ENCODE measurements at places on chromosomes 7 and 10.

GRCh38 chr10:129184196-129184595, 282.8 kb upstream of the MGMT start:
- DNase-seq, result no peak

DNA sequence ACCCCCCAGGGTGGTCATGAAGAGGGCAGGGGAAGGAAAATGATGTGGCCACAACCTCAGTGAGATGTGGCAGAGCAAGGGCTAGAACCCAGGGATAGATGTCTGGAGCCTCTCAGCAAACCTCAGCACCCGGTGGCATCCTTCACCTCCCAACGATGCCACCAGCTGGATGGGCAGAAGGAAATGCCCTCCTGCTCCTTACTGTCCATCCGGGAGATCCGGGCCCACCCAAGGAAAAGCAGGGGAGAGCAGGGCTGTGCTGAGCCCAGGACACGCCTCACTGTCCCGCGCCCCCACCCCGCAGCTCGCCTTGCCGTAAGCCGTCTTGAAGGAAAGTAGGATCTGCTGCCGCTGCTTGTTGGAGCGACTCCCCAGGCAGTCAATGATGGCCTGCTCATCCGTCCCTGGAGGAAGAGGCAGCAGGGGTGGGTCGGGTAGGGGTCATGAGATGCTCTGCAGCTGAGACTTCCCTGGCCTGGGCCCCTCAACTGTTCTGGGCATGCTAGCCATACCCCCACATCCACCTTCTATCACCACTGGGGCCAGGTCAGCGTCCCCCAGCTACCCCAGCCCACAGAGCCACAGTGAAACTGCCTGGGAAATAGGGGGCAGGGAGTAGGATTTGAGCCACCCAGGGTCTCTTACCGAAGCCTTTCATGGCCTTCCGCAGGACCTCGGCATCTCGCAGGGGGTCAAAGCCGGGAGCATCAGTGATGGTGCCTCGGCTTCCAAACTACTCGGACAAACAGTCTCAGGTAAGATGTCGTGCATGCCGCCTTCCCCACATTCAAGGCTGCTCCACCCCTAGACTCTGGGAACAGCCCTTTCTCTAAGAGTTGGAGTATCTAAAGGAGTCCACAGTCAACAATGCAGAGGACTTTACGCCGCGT, 34.3 kb downstream of the PLAC9 start:
- no peak for DNase-seq

DNA sequence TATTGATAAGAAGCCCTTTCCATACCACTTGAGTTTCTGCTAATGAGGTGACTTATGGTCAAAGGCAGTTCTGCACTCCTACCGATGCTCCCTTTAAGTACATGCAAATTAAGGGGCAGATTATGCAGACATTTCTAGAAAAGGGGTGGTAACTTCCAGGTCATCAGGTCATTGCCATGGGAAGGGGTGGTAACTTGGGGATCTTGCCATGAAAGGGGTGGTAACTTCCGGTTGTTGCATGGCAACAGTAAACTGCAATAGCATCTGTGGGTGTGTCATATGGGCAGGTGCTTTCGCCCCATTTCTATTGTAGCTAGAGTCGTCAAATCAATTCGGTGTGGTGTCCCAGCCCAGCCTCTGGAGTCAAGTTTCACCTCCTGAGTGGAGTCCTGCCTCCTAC, 150.9 kb downstream of the UBE2H start:
- DNase-seq, result no peak

DNA sequence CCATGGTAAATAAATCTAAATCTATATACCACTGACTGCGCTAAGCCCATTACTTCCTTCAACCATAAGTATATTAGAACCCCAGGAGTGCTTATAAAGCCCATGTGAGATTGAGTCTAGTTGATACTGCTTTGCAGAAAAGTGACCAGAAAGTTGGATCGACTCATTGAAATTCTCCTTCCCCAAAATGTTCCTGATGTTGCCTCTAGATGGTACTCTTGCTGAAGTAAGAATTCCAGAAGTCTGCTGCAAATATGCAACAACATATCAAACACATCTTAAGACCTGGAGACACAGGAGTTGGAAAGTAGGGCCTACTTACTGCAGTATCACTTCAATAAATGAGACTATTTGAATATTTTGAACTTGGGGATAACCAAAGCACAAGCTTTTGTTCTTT, 550.8 kb downstream of the IPMK start:
- peak; percentile 29 for DNase-seq

GRCh38 chr10:22825841-22826240, 102.0 kb upstream of the ARMC3 start:
- DNase-seq, result no peak

DNA sequence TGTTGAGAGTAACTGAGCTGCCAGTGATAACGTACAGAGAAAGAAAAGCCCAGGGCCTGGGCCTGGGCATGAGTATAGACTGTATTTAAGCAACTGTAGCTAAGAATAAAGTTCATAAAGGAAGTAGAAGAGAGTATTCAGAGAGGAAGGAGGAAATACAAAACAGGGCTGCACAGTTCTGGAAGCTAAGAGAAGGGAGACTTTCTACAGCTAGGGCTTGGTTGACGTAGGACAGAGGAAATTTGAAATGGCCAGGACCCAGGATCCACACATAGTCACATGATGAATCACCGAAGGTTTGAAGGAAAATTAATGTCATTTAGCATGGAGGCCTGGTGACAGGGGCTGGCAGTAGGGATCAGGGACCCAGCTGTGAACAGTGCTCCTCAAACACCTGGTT, 66.7 kb downstream of the ARL4A start:
- peak; percentile 40 for DNase-seq

DNA sequence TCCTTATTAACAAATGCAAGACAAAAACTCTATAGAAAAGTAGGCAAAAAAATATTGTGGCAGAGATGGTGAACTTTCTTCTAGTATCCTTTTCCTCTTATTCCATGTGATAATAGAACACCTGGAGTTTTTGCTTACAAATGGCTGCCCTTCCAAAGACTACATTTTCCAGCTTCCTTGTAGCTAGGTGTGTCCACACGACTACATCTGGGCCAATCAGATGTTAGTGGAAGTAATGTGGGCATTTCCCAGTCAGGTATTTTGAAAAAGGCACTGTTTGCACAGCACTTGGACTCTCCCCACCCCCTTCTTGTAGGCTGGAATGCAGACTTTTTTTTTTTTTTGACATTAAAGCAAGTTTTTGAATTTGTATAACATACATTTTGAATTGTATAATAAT, 105.5 kb upstream of the TBX20 start:
- DNase-seq, result no peak

DNA sequence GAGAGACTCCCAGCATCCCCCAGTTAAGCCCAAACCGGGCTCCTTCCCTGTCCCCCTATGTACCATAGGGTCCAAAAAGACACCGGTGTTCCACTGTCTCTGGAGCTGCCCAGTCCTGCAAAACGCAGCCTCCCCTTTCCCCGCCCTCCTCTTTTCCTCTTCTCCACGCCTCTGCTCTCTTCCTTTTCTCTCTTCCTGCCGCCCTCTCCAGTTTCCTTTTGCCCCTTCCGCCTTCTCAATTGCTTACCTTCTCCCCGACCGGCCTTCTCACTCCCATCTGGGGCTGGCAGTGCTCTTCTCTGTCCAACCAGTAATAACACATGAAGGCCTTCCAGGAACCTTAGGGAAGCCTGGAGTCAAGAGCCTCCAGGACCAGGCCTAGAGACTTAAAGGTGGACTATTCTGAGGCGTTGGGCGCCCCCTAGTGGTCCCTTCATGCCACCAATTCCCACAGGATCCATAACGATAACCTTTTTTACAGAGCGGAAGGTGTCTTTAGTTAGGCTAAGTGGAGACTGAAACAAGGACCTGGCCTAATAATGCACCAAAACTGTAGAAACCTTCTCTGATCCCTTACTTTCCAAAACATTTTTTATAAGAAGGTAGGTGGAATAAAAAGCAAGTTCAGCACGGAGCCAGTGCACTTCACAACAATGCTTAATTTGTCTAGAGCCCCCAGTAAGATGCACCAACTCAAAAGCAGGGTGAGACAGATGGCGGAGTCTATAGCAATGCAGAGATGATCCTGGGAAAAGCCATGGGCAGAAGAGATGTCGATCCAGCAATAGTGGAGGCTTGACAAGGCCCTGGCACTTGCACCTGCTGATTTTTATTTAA, 27.2 kb upstream of the MSRB2 start:
- peak; percentile 66 for DNase-seq

GRCh38 chr7:76233538-76234281, 32.0 kb downstream of the SRRM3 start:
- no peak for DNase-seq

- no peak for DNase-seq
Observed at GRCh38 chr7:98968621-98969020, 90.3 kb downstream of the TRRAP start.

- DNase-seq, result no peak
Observed at GRCh38 chr7:95758187-95758586, 14.2 kb upstream of the DYNC1I1 start.

DNA sequence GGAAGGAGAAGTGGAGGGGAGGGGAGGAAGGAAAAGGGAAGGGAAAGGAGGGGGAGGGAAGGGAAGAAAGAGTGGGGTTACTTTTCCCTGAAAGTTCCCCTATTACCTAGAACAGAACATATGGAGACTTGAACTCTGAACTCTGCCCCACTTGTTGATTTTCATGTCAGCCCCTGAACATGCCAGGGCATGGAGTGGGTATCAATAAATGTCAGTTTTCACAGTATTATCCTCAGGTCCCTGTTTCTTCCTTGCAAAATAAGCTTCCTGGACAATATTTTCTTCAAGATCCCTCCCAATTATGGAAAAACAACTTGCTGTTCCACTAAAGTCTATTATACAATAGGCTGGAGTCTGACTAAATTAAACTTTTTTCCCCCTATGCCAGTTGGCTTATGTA, 46.9 kb upstream of the LYZL1 start:
- DNase-seq, result no peak

GRCh38 chr7:45977256-45977780, 56.2 kb upstream of the IGFBP3 start:
- DNase-seq, result no peak

DNA sequence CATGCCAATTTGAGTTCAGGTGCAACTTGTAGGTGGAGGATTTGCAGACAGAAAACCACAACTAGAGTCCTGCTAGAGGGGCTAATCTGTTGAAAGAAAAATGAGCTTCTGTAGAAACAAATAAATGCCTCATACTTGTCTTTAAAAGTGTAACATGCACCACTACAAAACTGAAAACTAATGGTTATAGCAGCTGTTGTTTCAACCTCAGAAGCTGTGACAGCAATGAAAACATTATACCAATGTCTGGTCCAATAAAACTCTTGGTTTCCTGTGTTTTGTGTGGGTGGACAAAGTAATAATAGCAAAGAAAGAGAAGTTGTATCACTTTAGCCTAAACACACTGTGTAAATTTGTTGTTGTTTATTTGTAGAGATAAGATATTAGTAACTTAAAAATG, 3.4 kb upstream of the PPP1R9A start:
- DNase-seq, result no peak

DNA sequence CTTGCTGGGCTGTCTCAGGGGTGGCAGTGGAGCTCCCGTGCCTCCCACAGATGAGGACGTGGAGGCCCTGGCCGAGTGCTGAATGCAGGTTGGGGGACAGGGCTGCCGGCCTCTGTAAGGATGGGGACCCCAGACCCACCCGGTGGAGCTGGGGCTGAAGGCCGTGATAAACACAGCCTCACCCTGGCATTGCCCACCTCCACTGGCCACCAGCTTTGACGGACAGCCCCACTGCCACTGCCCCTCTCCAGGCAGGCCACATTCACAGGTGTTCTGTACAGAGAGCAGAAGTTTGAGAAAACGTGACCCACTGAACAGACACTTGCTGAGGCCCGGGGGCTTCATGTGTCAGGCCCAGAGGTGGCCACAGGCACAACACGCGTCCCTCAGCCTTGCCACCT, 126.2 kb downstream of the LHPP start:
- no peak for DNase-seq

DNA sequence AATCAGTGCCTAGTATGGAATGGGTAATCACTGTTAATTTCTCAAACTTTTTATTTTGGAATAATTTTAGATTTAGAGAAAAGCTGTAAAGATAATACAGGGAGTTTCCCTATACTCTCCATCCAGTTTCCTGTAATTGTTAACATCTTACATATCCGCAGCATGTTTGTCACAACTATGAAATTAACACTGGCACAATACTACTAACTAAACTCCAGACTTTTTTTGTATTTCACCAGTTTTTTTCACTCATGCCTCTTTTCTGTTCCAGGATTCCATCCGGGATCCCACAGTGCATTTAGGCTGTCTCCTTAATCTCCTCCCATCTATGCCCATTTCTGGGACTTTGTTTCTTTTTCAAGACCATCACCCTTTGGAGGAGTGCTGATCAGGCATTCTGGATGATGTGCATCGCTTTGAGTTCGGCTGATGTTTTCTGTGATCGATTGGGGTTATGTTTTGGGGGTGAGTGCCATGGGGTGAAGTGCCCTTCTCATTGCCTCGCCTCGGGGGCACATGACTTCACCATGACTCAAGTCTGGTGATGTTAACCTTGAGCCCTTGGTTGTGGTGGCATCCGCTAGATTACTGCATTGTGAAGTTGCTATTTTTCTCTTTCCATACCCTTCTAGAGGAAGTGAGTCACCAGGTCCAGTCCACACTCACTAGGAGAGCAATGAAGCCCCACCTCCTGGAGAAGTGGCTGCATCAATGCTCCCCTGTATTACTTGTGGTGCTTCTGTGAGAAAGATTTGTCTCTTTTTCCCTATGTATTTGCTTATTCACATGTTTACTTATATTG, 43.9 kb upstream of the GRB10 start:
- DNase-seq, result peak; percentile 96

DNA sequence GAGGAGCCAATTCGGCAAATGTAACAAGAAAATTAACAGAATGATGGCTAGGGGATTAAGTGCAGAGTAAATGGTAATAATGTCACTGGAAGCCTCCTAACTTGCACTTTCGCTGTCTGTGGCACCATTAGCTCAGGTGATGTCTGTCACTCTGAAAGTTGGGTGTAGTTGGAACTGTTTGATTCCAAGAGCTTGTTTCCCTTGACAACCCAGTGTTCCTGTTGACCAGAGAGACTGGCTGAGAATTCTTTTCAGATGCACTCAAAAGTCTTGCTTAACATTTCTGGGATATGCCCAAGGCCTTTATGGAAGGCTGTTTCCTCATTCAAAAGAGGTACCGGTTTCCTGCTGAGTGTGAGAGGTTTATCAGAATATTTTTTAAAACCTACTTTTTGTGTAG, 49.6 kb downstream of the PLPP4 start:
- DNase-seq, result no peak

- DNase-seq, result no peak
Observed at GRCh38 chr10:74040200-74041126, 42.5 kb downstream of the VCL start.

GRCh38 chr7:143016996-143017395, 9.9 kb downstream of the OR9A2 start:
- DNase-seq, result no peak

Data from EL (cell line).